Right lobe of liver (tissue), 6 donors: ENCODE measurements at places on chromosomes 2 and 18. TPM values are rescaled to one million over a fixed set of nuclear protein-coding genes. Genes with fewer than 3 reads are reported as not detected.

KLHL30 gene
- 0.19 TPM for total RNA-seq

E2F6 gene
- 9.9 TPM for total RNA-seq

TYW5 gene
- total RNA-seq, result 6.4 TPM

PSTPIP2 gene
- total RNA-seq, result 4.0 TPM

TLX2 gene
- total RNA-seq, result not detected

NT5C1B gene
- not detected for total RNA-seq

RBM43 gene
- 2.2 TPM for total RNA-seq

RBM44 gene
- 0.07 TPM for total RNA-seq

NR4A2 gene
- total RNA-seq, result 1.8 TPM

TUBA3E gene
- not detected for total RNA-seq

LIMS4 gene
- not detected for total RNA-seq

C2orf80 gene
- not detected for total RNA-seq

RTP5 gene
- total RNA-seq, result not detected

PAIP2B gene
- 19.8 TPM for total RNA-seq

CAPN13 gene
- 0.86 TPM for total RNA-seq

HOXD13 gene
- not detected for total RNA-seq

ALPG gene
- not detected for total RNA-seq

NOL4 gene
- 0.86 TPM for total RNA-seq

OTX1 gene
- total RNA-seq, result not detected

IL1F10 gene
- not detected for total RNA-seq

MARCO gene
- 37.7 TPM for total RNA-seq

OSR1 gene
- 0.18 TPM for total RNA-seq

TSPYL6 gene
- total RNA-seq, result not detected

RPRM gene
- total RNA-seq, result not detected

CARF gene
- 3.0 TPM for total RNA-seq

SPATA3 gene
- total RNA-seq, result not detected

THSD7B gene
- 0.11 TPM for total RNA-seq

SIX3 gene
- not detected for total RNA-seq

LINC00305 gene
- total RNA-seq, result not detected

B3GNT7 gene
- total RNA-seq, result 1.0 TPM

CFAP221 gene
- total RNA-seq, result 1.2 TPM

APCDD1 gene
- total RNA-seq, result 2.7 TPM

ACADL gene
- total RNA-seq, result 16.6 TPM
